ENCODE measurements at places on chromosomes 11 and 22. TPM values are rescaled to one million over a fixed set of nuclear protein-coding genes. Genes with fewer than 3 reads are reported as not detected.

PATE4 gene
- not detected for total RNA-seq

GRCh38 chr11:133995066-133995465 is 38.3 kb upstream of the IGSF9B start:
- no peak for DNase-seq

SLN gene
- not detected for total RNA-seq

DNA sequence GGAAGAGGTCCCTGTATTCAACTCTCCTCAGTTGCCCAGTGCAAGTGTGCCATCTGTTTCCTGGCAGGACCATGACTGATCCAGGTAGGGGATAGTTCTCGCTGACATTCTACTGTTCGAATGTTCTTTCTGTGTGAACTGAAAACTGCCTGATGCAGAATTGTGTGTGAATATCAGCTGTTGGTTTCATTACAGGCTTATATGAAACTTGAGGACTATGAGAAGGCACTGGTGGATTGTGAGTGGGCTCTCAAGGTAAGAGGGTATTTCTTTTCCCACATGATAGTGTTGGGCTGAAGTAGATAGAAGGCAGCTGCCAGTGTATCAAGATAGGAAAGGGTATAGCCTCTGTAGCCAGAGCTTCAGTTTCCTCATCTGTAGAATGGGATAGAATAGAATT is 15.3 kb downstream of the TTC12 start:
- no peak for DNase-seq

MMP8 gene
- total RNA-seq: 0.33 TPM

DNA sequence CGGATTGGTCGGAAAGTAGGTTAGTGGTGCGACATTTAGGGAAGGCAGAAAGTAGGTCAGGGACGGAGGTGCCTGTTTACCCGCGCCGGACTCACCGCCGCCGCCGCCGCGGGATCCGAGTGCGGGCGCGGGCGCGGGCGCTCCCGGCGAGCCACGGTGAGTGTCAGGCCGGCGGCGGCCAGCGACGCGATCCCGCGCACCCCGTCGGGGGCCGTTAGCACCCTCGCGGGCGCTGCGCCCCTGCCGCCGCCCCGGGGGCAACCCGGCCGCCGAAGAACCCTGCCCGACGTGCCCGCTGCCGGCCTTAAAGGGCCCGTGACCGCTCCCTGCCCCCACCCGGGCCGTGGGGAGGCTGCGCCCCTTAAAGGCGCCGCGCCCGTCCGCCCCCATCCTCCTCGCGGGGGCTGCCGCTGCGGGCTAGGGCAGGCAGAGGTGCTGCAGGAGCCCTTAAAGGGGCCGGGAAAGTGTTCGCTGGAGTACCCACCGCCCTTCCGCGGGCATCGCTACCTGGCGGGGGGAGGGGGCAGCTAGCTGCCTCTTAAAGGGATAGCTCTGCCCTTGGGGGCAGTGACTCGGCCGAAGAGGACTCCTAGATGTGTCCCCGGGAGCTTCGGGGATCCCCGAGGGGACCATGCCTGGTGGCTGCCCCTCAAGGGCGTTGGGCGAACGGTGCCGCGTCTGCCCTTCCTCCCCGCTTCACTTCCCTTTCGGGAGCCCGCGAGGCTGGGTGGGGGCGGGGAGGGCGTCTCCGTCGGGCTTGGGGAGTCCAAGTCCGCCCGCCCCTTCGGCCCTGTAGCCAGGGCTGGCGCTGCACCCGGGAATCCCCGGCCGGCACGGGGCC is at the start of gene BMAL1:
BMAL1 (plus strand) TSS at position 23 of the 841 bp plus-strand sequence. CDS start 76,519 bp downstream, outside the sequence.
- DNase-seq: peak; percentile 59

DNA sequence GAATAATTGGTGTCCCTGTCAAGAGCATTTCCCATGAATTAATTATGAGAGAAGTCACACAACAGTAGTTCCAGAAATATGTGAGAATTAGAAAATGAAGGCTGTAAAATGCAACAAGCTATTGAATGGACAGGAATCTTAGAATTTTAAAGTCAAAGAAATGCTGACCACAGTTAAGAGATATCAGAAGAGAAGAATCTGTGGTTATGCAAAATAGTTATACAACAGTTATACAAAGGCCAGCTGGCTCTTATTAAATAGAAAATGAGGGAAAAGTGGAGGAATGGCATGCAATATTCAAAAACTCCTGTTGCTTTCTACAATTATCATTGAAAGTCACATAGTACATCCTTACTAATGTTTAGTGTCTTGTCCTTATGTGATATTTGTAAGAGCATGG is 27.4 kb downstream of the CASP12 start:
- no peak for DNase-seq

CELSR1 gene
- 21.2 TPM for total RNA-seq

All from breast epithelium (tissue), 4 donors.